ENCODE measurements at places on chromosomes 12 and 14.
A peak's percentile ranks its signal among the peaks of the same experiment; 100 is the strongest.

GRCh38 chr12:41409628-41410027 lies 221.5 kb downstream of the PDZRN4 start:
- no peak for DNase-seq

DNA sequence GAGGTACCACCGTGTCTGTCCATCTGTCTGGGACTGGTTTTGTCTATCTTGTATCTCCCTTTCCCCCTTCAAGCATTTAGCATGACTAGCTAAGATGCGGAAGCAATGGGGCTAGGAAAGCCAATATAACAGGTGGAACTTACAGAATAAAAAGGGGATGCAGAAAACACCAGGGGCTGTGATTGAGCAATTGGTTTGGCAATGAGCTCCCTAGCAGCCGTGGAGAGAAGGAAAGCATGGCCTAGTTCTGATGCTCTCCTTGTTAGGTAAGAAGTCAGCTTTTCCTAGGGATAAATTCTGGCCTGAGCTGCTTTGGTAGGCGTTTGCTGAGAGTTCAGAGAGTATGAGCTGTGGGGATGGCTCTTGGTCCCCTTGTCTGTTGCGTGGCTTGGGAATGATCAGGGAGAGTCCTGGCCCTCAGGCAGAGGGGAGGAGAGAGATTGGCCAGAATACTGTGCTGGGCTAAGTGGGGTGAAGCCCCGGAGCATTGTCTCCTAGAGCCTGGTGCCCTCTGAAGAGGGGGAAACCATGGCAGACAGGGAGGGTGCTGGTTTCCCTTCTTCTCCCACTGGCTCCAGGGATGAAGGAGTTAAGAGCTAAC lies 7.1 kb downstream of the SETD1B start:
- DNase-seq: no peak

- no peak for DNase-seq
Observed at GRCh38 chr14:78709795-78710557, 539.8 kb downstream of the NRXN3 start.

- DNase-seq: no peak
Observed at GRCh38 chr14:105456736-105457617, 17.6 kb upstream of the CRIP2 start.

- no peak for DNase-seq
Observed at GRCh38 chr12:19646599-19646998, 207.3 kb downstream of the AEBP2 start.

- no peak for DNase-seq
Observed at GRCh38 chr12:1629338-1630132, 504 bp downstream of the WNT5B start.

DNA sequence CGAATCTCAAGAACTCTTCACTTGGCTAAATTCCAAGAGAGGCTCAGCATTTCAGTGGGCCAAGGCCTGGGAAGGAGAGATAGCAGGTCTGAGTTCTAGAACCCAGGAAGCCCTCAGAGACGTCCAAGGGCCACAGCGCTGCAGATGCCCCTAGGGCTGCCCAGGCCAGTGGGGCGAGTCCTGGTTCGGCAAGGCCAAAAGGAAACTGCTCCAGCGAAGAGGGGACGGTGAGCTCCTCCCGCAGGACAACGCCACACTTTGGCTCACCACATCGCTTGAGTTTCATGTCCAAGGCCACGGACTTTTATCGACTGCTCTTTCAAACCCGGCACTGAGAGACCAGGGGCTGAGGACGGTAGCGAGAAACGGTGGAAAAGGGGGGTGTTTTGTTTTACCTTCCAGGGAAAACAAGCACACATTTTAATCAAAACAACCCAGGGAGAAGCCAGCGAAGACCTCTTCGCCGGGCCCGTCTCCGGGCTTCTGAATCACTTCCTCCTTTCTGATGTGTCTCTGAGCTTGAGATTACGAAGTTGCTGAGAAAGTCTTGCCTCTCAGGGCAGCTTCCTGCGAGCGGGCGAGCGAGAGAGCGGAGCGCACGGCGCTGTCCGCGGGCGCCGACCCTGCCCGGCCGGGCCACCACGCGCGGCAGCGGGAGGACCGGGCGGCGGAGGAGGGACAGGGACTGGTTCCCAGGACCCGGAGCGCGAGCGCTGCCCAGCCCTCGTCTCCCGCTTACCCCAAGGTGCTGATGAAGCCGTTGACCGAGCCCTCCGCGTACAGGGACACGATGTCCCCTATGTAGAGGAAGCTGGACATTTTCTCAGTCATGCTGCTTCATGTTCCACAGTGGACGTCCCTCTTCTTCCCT lies 808 bp downstream of the ITPR2 start:
- peak; percentile 17 for DNase-seq

DNA sequence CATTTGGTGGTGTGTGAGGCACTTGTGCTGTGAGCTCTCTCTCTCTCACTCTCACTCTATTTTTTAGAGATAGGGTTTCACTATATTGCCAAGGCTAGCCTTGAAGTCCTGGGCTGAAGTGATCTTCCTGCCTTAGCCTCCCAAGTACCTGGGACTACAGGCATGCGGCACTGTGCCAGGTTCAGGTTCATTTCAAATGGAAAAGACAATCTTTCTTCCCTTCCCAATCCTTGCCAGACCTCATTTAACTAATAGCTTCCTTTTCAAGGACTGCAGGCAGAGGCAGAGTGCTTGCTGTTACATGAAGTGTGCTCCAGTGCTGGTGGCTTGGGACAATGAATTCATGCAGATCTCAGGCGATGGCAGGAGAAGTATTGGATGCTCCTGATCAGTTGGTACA lies 73.2 kb upstream of the BICD1 start:
- DNase-seq: no peak

GRCh38 chr12:130498589-130499385 lies 161.1 kb downstream of the PIWIL1 start:
- no peak for DNase-seq

GRCh38 chr12:51838762-51839161 lies 9.8 kb downstream of the FIGNL2 start:
- DNase-seq: no peak

DNA sequence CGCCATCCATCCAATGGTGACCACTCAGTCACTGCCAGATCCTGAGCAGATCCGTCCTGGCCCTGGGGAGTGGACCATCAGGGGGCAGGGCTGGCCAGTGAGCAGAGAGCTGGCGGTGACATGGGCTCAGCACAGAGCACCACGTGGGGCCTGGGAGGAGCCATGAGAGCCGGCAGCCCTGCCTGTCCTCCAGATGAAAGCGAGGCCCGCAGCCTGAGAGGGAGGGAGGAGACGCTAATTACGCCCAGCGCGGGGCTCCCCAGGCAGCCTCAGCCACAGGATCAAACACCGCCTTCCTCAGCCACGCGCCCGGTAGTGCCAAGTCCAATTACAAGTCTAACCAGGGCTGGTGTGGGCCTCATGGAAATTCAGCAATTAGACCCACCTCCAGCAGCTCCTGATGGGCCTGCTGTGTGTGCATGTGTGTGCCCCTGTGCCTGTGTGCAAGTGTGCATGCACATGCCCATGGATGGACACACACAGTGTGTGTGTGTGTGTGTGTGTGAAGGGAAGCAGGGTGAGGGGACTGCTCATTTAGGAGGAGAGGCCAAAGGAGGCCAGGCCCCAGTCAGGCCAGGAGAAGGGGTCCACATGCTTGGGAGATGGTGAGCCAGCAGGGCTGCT lies 68.0 kb downstream of the KIF26A start:
- DNase-seq: no peak

GRCh38 chr14:55153951-55154350 lies 24.9 kb downstream of the LGALS3 start:
- DNase-seq: no peak

GRCh38 chr12:75623631-75624154 lies 112.3 kb upstream of the KRR1 start:
- no peak for DNase-seq

GRCh38 chr14:102075155-102075554 lies 11.7 kb downstream of the HSP90AA1 start:
- DNase-seq: no peak

- DNase-seq: no peak
Observed at GRCh38 chr14:104278214-104278534, 139.8 kb downstream of the KIF26A start.

GRCh38 chr14:76975051-76975450 lies 53.5 kb downstream of the IRF2BPL start:
- no peak for DNase-seq

DNA sequence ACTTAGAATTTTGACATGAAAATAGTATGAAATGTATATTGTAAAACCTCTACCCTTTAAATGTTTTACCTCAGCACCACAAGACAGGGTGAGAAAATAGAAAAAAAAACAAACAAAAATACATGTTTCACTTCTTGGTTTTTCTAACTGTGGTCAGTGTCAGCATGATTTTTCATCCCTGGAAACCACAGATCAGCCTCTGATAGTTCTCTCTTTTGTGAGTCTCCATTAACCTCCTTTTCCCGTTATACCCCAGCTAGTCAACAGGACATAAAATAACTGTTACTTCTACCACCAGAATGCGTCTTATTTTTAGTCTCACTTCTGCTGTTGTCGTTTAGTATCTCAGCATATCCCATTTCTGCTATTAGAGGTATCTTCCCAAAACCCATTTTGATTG lies 48.3 kb upstream of the KCNMB4 start:
- no peak for DNase-seq

DNA sequence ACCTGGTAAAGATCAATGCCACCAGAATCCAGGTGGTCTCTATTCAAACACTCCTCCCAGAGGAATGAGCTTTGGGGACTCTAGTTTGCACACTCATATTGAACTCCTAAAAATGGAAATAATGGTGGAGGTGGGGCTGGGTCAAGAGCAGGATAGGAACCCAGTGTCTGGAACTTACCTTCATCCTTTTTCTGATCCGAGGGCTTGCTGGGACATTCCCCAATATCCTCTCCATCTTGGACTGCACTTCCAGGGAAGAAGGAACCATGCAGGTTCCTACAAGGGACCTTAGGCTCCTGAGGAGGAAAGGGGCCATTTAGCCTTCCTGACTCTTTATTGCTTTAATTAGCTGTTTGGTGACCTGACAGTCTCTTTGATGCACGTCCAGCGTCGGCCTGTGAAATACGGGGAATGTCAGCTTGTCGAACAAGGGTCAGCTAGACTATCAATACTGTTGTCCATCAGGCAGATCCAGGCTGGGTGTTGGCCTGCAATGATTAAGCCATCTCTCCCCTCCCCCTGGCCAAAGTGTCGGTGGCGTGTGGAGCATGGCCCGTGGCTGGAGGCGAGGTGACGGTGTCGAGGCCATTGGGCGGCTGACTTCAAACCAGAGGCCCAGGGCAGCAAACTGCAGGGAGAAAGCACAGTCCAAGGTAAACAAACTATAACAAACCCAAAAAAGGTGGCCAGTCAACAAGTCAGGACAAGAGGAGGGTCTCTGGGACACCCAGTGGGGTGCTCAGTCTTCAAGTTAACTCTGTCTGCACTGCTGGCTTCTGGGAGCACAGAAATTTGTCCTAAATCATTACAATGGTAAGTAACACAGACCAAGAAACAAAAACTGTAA lies 405.2 kb upstream of the TBX3 start:
- DNase-seq: no peak

DNA sequence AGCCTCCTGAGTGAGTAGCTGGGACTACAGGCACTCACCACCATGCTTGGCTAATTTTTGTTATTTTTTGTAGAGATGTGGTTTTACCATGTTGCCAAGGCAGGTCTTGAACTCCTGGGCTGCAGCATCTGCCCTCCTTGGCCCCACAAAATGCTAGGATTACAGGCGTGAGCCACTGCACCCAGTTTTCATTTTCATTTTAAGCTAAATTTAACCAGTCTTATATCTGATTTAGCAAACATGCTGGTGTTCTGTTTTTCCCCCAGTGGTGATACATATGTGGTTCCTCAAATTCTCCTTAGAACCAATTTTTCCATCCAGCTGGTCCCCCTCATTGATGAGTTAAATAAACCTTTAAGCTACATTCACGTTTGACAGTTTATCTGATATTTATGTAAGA lies 43.8 kb upstream of the BICD1 start:
- no peak for DNase-seq

DNA sequence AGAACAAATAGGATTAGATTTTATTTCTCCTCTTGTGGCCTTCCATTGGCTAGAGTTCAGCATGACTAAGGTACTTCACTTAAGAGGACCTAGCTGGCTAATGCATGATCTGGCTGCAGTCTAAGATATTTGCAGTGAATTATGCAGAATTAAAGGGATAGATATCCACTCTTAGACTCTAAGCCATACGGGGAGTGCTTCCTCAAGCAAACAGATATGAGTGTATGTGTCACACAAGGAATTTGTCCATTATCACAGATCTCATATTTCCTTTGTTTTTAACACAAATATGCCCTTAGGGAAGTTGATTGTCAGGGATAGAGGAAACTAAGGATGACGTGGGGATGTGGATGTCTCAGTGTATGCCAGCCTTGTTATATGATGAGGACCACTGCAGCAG lies 88.1 kb upstream of the DHRS4 start:
- DNase-seq: no peak

GRCh38 chr12:26062566-26062965 lies 62.3 kb downstream of the BHLHE41 start:
- no peak for DNase-seq

DNA sequence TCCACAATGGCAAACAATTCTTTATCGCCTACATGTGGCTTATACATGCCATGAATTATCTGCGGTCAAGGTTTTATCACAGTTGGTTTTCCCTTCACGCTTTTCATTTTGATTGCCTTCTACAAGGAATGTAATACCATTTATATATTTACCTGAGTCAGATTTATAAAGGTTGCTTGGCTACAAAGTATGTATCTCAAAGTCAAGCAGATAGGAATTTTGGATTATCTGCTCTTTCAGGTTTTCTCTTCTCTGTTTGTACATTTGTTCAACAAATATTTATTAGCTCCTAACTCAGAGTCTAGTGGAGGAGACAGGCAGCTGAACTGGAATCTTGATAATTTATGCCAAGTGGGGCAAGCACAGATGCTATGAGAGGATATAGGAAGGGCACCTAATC lies 28.5 kb upstream of the CISTR start:
- DNase-seq: no peak

DNA sequence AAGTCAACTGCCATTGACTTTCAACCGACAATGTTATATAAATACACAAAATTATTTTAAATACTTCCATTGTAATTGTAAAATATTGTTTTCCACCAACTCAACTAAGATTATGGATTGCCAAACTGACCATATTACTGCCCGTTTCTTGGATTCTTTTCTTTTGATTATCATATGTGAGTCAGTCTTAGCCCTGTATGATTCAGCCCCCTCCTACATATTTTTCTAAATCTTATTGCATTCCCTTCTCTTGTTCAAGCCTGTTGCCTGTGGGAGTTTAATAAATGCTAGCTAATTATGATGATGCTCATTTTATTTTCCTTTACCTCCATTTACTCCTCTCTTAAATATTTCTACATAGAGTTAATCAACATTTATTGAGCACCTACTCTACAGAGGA lies 6.8 kb downstream of the RASSF9 start:
- no peak for DNase-seq

- no peak for DNase-seq
Observed at GRCh38 chr14:20228681-20229080, at the start of gene OR11H7. TSS of gene OR11H7 (plus strand) at chr14:20228981.

GRCh38 chr12:122024132-122024785 lies 2.6 kb downstream of the BCL7A start:
- DNase-seq: no peak

GRCh38 chr14:24774187-24774915 lies 140.4 kb upstream of the GZMB start:
- no peak for DNase-seq

- DNase-seq: no peak
Observed at GRCh38 chr12:70078161-70078560, 165.1 kb upstream of the CNOT2 start.

All from stimulated activated CD8-positive, alpha-beta memory T cell treated with anti-CD3 and anti-CD28 coated beads, Interleukin-15, amount 100 ng/mL, for 24 hours (primary cell).